Endodermal cell (in vitro differentiated cells): ENCODE measurements at places on chromosomes 5 and 9. TPM values are rescaled to one million over a fixed set of nuclear protein-coding genes. Genes with fewer than 3 reads are reported as not detected.

DNA sequence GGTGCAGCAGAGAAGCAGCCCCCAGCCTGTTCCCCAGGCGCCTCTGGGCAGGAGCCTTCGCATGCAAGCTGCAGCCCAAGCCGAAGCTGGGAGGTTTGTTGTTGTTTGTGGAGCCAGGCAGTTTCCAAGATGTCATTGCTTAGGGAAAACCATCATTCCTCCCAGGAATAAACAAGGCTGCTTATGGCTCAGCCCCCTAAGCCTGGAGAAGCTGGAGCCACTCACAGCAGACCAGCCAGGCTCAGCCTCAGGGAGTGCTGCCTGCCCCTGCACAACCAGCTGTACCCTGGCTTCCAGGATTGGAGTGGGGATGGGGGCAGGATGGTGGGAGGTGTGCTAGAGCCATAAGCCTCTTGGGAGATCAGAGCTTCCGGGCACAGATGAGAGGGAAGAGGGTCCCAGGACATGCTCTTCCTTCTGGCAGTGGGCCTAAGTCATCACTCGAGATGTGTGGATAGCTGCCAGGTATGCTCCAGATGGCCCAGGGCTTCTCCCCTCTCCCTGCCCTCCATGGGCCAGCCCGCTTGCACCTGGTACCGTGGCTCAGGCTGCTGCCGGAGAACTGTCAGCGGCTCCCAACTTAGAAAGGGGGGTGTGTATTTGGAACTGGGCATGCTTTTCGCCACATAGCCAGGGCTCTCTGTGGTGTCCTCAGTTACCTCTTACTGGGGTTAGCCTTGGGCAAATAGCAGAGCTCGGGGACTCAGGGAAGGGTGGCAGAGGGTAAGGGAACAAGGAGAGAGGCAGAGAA is 105.2 kb downstream of the RGS3 start:
- no peaks in the 10 kb centered on the region for H3K36me3 ChIP-seq
- no peak overlapping the region for H3K27ac ChIP-seq
- H3K4me3 ChIP-seq = no peak overlapping the region
- peaks cover 5% of the 10 kb centered on the region for H3K4me1 ChIP-seq
- peak; percentile 41 for DNase-seq
- H3K27me3 ChIP-seq = no peaks in the 10 kb centered on the region

GRCh38 chr9:34405719-34406118 is 29.0 kb upstream of the MYORG start:
- no peaks in the 10 kb centered on the region for H3K27me3 ChIP-seq
- no peak for DNase-seq
- H3K4me3 ChIP-seq = no peak overlapping the region
- H3K27ac ChIP-seq = no peak overlapping the region

- peaks cover 7% of the 10 kb centered on the region for H3K4me1 ChIP-seq
- no peaks in the 10 kb centered on the region for H3K27me3 ChIP-seq
- no peak for DNase-seq
- no peak overlapping the region for H3K27ac ChIP-seq
Observed at GRCh38 chr9:114406441-114406840, 18.7 kb upstream of the AKNA start.

GRCh38 chr9:95103281-95103771 is 214.2 kb downstream of the FANCC start:
- no peaks in the 10 kb centered on the region for H3K27me3 ChIP-seq
- no peaks in the 10 kb centered on the region for H3K4me1 ChIP-seq
- peak; percentile 77 for DNase-seq
- H3K4me3 ChIP-seq = no peak overlapping the region

GRCh38 chr5:34608859-34609648 is 47.1 kb upstream of the RAI14 start:
- no peaks in the 10 kb centered on the region for H3K36me3 ChIP-seq
- H3K4me3 ChIP-seq = no peak overlapping the region
- no peak overlapping the region for H3K27ac ChIP-seq
- H3K27me3 ChIP-seq = no peaks in the 10 kb centered on the region
- DNase-seq = no peak
- peaks cover 3% of the 10 kb centered on the region for H3K4me1 ChIP-seq

DNA sequence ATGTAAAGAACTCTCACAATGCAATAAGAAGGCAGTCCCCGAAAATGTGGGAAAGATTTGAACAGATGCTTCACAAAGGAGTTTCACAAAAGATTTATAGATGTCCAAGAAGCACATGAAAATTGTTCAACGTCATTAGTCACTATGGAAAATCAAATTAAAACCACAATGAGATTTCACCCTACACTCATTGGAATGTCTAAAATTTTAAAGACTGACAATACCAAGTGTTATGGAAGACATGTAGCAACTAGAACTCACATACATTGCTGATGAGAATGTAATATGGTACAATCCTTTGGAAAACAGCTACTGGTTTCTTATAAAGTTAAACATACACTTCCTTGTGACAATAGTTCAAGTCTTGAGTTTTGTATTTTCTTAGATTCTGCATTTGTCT is 11.0 kb upstream of the RECK start:
- no peak overlapping the region for H3K27ac ChIP-seq
- no peaks in the 10 kb centered on the region for H3K36me3 ChIP-seq
- peaks cover 31% of the 10 kb centered on the region for H3K27me3 ChIP-seq
- no peak for DNase-seq

GRCh38 chr9:114779352-114779845 is 26.4 kb downstream of the TNFSF15 start:
- DNase-seq = no peak
- no peak overlapping the region for H3K27ac ChIP-seq
- H3K4me3 ChIP-seq = no peak overlapping the region
- no peaks in the 10 kb centered on the region for H3K4me1 ChIP-seq

DNA sequence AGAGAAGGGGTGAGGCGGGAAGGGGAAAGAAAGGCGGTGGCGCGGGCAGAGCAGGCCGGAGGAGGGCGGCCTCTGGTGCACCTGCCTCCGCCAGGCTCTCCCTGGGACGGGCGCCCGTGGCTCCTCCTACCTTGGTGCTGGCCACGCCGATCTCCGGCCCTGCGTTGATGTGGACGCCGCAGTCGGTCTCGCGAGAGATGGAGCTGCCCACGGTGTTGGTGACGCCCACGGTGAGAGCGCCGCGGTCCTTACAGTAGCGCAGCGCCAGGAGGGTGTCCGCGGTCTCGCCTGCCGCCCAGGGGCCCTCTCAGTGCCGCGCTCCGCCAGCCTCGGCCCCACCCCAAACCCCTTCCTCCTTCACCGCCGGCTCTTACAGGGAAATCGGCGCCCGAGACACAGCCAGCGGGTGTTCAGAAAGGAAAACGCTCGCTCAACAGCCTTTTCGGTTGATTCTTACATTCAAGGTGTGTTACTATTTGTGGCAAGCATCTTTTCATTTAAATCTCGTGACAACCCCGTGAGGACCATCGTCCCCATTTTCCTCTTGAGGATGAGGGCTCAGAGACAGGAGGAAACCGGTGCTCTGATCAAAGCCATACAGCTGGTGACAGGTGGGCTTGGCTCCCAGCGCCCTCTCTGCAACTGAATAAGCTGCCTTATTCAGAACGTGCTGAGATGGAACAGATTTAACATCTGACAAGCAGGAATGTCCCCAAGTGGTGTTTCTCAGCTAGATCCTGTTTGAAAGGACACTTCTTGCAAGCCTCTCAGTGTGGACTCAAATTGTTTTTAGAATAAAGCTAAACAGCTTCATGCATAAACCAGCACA is 22.0 kb upstream of the MAPK9 start:
- H3K4me1 ChIP-seq = no peaks in the 10 kb centered on the region
- no peak for DNase-seq
- H3K27me3 ChIP-seq = no peaks in the 10 kb centered on the region
- peaks cover 35% of the 10 kb centered on the region for H3K36me3 ChIP-seq
- H3K27ac ChIP-seq = no peak overlapping the region

GRCh38 chr9:122657527-122657926 is at the start of gene OR1B1:
Gene OR1B1 (minus strand): TSS chr9:122657627.
- no peaks in the 10 kb centered on the region for H3K27me3 ChIP-seq
- DNase-seq = no peak
- H3K27ac ChIP-seq = no peak within 1 kb of the TSS
- H3K4me1 ChIP-seq = no peaks in the 10 kb centered on the region

DNA sequence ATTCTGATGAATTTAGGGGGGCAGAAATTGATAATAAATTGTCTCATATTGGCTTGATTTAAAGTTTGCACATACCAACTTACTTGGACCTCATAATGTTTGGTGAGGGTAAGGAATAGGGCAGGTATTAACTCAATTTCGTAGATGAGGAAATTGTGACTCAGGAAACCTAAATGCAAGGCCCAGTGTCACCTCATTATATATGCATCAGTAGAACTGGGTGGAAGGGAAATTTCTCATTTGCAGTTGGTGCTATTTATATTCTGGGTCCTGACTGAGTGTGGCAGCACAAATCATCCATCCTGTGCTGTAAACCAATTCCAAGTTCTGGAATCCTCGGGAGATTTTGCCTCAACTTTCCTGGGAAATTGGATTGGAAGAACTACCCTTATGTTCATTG is 103.0 kb downstream of the SPATA31D1 start:
- H3K27ac ChIP-seq = no peak overlapping the region
- no peaks in the 10 kb centered on the region for H3K36me3 ChIP-seq
- peaks cover 8% of the 10 kb centered on the region for H3K4me1 ChIP-seq
- H3K27me3 ChIP-seq = peaks cover 57% of the 10 kb centered on the region
- no peak overlapping the region for H3K4me3 ChIP-seq

DNA sequence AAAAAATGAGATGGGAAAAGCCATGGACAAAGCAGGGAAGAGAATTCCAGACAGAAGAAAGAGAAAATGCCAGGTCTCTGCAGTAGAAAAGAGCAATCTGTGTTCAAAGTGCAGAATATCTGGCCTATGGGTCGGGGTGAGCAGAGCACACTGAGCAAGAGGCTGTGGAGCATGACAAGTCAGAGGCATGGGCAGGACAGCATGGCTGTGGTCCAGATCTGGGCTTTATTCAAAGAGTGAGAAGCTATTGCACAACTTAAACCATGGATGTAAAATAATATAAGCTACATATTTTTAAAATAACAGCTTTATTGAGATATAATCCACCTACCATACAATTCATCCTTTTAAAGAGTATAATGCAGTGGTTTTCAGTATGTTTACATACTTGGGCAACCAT is 133.1 kb upstream of the SPDL1 start:
- no peak overlapping the region for H3K4me3 ChIP-seq
- DNase-seq = no peak
- no peaks in the 10 kb centered on the region for H3K27me3 ChIP-seq
- no peak overlapping the region for H3K27ac ChIP-seq
- H3K36me3 ChIP-seq = no peaks in the 10 kb centered on the region

DNA sequence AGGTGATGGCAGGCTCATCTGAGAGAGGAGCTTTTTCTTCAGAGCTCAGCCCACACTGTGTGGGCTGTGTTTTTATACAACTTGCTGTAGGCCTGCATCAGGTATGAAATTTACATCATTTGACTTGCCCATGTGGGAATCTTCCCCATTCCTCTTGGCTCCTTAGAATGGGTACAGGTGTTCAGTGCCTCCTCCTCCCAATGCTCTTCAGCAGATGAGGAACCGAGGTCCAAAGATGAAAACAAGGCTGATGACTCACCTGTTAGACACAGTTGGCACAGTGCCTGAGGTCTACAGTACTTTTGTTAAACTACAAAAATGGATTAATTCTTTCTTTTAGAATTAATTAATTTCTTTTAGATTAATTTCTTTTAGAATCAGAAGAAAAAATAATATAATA is 20.8 kb downstream of the PAPPA start:
- H3K4me3 ChIP-seq = no peak overlapping the region
- no peak overlapping the region for H3K27ac ChIP-seq
- H3K36me3 ChIP-seq = no peaks in the 10 kb centered on the region
- no peaks in the 10 kb centered on the region for H3K4me1 ChIP-seq

DNA sequence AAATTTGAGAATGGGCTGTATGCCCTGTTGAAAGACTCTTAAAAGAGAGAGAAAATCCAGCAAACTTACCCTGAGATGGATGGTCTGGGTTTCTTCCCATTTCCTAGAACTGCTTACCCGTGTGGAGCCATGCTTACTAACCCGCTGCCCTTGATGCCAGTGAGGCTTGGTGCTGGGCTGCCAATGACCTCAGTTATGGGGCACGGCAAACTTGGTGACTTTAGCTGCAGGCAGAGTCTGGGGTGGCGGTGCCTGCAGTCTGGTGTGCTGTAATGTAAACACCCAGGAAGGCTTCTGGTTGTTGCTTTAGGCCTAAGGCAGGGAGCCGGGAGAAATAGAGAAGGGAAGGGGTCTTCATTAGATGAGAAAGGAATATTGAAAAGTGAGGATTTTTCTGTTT is 7.3 kb upstream of the TENT4A start:
- no peaks in the 10 kb centered on the region for H3K27me3 ChIP-seq
- no peaks in the 10 kb centered on the region for H3K4me1 ChIP-seq
- DNase-seq = no peak
- no peak overlapping the region for H3K4me3 ChIP-seq
- no peak overlapping the region for H3K27ac ChIP-seq
- H3K36me3 ChIP-seq = no peaks in the 10 kb centered on the region

DNA sequence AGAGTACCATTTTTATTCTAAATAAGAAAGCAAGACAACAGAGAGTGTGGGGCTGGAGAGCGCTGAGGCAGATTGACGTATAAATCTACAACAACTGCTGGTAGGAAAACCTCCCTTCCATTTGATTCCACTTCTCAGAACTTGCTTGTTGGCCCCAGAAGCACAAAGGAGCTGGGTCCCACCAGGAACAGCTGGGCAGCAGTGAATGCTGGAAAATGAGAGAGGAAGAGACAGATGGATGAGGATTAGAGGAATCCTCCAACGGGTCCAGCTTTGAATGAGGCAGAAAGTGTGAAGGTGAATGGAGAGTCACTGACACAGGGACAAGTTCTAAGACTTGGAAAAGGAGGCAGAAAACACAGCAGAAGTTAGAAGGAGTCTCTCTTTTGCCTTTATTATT is 14.8 kb downstream of the TAS2R1 start:
- H3K4me1 ChIP-seq = peaks cover 3% of the 10 kb centered on the region
- no peak for DNase-seq
- no peak overlapping the region for H3K27ac ChIP-seq
- no peaks in the 10 kb centered on the region for H3K27me3 ChIP-seq

GRCh38 chr5:99169309-99169708 is 240.5 kb upstream of the CHD1 start:
- H3K27me3 ChIP-seq = no peaks in the 10 kb centered on the region
- H3K36me3 ChIP-seq = no peaks in the 10 kb centered on the region
- no peaks in the 10 kb centered on the region for H3K4me1 ChIP-seq
- DNase-seq = no peak
- no peak overlapping the region for H3K4me3 ChIP-seq
- H3K27ac ChIP-seq = no peak overlapping the region

DNA sequence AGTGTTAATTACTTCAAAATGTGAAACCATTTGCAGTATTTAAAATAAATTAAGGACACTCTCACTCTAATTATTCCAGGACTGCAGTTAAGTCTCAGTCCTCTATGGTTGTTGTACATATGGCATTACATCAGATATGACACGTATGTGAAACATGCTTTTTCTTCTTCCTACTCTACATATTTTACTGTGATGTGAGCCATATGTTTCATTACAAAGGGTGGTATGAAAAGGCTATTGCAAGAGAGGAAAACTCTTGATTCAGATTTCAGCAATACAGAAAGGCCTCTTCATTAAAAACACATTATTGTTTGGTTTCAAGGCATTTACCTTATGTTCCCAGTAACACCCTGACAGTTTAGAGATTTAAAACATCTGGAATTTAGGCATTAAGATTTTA is 964.5 kb upstream of the DMAC1 start:
- H3K27ac ChIP-seq = no peak overlapping the region
- DNase-seq = no peak
- H3K4me3 ChIP-seq = no peak overlapping the region

Gene RMRP
- total RNA-seq = 17,358 and 19,094 TPM in 2 replicates

Gene GABRA6
- total RNA-seq = not detected in 3 replicates

Gene PDZD2
- 12.6 and 14.6 TPM in 2 replicates for total RNA-seq

Gene GRPEL2
- 26.2 and 28.1 TPM in 2 replicates for total RNA-seq

Gene COL5A1
- 57.3 and 76.6 TPM in 2 replicates for total RNA-seq

Gene BTNL3
- total RNA-seq = not detected in 3 replicates
